T-helper 1 cell (primary cell): ENCODE measurements at places on chromosomes 5 and 9.

GRCh38 chr5:87298692-87299362, 31.1 kb downstream of the RASA1 start:
- no peak for DNase-seq

GRCh38 chr9:93261735-93262523, 78.0 kb downstream of the WNK2 start:
- no peak for DNase-seq

DNA sequence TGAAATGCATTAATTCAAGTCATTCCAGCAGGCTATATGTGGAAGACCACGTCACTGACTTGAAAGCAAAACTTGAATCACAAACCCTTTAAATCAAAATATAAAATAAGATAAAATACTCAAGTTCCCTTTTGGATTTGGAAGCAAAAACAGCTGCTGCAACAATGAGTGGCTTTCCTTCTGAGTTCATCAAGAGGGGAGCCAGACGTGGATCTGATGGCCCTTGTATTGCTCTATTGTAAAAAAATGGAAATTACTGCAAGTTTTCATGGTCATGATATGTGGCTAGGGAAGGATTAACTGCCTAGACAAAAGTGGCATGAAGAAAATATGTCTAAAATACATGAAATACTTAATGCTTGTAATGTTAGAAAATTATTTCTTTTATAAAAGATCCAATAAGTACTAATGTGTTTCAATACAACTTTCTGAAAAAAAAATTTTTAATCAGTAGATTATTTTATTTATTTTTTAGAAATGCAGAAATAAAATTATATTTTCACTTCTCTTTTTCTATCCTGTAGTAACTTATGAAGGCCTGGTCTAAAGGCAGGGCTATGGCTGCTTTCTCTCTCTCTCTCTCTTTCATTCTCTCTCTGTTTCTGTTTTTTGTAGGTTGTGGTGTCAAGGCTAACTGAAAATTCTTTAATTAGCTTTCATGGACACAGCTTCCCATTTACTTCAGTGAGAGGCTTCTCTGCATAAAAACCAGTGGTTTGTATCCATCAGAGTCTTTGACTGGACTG, 24.0 kb downstream of the LIX1 start:
- no peak for DNase-seq

- no peak for DNase-seq
These were observed 123.0 kb upstream of the CPEB4 start for GRCh38 chr5:173765029-173765644.

GRCh38 chr5:134245101-134245604, 19.3 kb upstream of the PPP2CA start:
- no peak for DNase-seq

DNA sequence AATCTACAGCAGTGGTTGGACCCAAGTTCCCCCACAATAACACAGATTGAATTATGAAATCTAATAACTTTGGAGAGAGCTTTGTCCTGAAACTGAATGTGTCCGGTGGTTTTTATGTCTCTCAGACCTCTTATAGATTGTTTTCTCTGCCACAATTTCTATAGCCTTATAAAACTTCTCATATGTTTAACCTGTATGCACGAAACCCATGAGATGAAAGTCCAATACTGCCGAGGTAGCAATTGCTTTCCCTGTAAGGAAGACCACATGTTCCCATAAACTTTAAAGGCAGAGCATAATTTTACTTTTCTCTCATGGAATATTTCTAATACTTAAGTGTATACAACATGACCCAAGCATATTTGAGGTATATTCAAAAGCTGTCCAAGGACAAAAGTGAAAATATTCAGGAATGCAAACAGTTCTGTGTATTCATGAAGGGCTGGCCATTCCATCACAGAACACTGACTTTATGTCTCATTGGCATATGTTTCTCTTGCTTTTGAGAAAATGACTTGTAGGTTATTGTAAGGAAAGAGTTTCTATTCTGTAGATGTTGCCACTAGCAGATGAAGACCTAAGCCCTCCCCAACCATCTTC, 94.4 kb upstream of the TLE4 start:
- no peak for DNase-seq

GRCh38 chr9:34982361-34982760, 7.2 kb upstream of the DNAJB5 start:
- no peak for DNase-seq

- DNase-seq: no peak
These were observed at the start of gene IGFBPL1 for GRCh38 chr9:38423973-38424843. Gene IGFBPL1, minus strand, starts transcription at chr9:38424454. Its CDS starts 30 bp downstream, at chr9:38424424.

- no peak for DNase-seq
These were observed 26.9 kb downstream of the GALNT12 start for GRCh38 chr9:98834386-98834785.

GRCh38 chr9:115232181-115232774, 114.3 kb upstream of the TNC start:
- DNase-seq: no peak

GRCh38 chr5:31106278-31106677, 87.2 kb upstream of the CDH6 start:
- DNase-seq: no peak

DNA sequence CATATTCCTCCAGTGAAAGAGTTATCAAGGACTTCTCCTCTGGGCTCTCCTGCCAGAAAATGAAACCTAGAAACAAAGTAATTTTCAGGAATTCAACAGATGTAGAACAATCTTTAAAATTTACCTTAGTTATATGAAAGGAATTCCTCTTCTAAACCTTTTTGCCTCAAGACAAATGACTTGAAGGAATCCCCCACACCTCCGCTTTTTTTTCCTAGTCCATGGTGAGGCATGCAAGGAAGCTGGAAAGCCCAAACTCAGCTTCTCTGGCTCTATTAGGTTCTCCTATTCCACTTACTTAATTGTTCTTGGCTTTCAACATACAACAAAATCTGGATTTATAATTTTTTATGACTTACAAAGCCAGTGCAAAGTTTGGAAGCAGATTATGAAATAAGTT, 27.2 kb downstream of the C6 start:
- DNase-seq: no peak
